Psoas muscle (tissue), 8 donors: ENCODE measurements at places on chromosomes 7 and 10. TPM values are rescaled to one million over a fixed set of nuclear protein-coding genes. Genes with fewer than 3 reads are reported as not detected.
A peak's percentile ranks its signal among the peaks of the same experiment; 100 is the strongest.

The ZNF736 gene
- polyA plus RNA-seq = 1.2 TPM

The EVX1 gene
- polyA plus RNA-seq = not detected

The CALML3 gene
- polyA plus RNA-seq = not detected

The GRM3 gene
- not detected for polyA plus RNA-seq

GRCh38 chr7:150567169-150567568 is at the start of gene GIMAP4:
Gene GIMAP4 (plus strand): TSS chr7:150567390. CDS start chr7:150569902, 2,512 bp downstream.
- peak within 1 kb of the TSS; percentile 72 for H3K27ac ChIP-seq
- peak within 1 kb of the TSS; percentile 66 for H3K4me3 ChIP-seq
- H3K27me3 ChIP-seq = no peaks in the 10 kb centered on the region
- H3K36me3 ChIP-seq = no peaks in the 10 kb centered on the region
- H3K4me1 ChIP-seq = no peaks in the 10 kb centered on the region

GRCh38 chr10:110679486-110680272 is 35.5 kb downstream of the RBM20 start:
- H3K27ac ChIP-seq = peak overlapping the region; percentile 89
- no peaks in the 10 kb centered on the region for H3K27me3 ChIP-seq
- DNase-seq = peak; percentile 91

DNA sequence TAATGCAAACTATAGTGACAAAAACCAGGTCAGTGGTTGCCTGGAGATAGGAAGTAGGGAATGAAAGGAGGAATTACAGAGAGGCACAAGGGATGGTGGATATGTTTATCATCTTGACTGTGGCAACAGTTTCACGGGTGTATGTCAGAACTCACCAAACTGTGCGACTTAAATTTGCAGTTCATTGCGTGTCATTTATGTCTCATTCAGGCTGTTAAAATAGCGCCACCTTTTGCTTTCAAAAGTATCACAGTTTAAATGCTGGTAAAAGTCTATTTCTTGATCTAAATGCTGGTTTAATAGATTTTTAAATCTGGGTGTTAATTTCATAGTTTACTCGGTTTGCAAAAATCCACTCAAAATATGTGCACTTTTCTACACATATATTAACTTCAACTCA is 51.0 kb downstream of the PTTG1IP2 start:
- no peak overlapping the region for H3K4me3 ChIP-seq
- H3K36me3 ChIP-seq = no peaks in the 10 kb centered on the region
- no peaks in the 10 kb centered on the region for H3K4me1 ChIP-seq
- no peak overlapping the region for H3K27ac ChIP-seq

- no peaks in the 10 kb centered on the region for H3K4me1 ChIP-seq
- H3K36me3 ChIP-seq = no peaks in the 10 kb centered on the region
- H3K4me3 ChIP-seq = no peak overlapping the region
- no peaks in the 10 kb centered on the region for H3K27me3 ChIP-seq
Observed at GRCh38 chr7:131924857-131925256, 368.4 kb upstream of the PODXL start.
